Right atrium auricular region (tissue), 2 donors: ENCODE measurements at places on chromosomes 6 and 20. TPM values are rescaled to one million over a fixed set of nuclear protein-coding genes. Genes with fewer than 3 reads are reported as not detected.

DNA sequence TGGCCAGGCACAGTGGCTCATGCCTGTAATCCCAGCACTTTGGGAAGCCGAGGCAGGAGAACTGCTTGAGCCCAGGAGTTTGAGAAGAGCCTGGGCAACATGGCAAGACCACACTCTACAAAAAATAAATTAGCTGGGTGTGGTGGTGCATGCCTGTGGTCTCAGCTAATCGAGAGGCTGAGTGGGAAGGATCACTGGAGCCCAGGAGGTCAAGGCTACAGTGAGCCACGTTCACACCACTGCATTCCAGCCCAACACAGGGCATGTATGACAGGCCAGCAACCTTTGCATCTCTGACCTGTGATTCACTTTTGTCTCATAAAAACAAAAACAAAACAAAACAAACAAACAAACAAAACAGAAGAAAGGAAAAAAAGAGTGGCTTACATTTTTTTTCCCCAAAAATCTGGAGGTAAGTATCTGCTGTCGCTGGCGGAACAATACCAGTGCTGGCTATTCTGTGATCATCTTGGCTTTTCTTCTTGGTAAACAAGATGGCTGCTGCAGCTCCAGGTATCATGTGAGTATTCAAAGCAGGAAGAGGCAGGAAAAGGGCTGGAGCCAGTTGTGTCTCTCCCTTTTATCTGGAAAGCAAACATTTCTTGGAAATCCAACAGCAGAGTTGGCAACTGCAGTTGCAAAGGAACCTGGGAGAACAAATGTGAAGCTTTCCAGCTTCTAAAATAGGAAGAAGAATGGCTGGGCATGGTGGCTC is 40.4 kb upstream of the ZMYND8 start:
- H3K4me3 ChIP-seq = no peak overlapping the region
- H3K36me3 ChIP-seq = no peaks in the 10 kb centered on the region
- no peak for DNase-seq
- no peaks in the 10 kb centered on the region for H3K27me3 ChIP-seq
- H3K27ac ChIP-seq = no peak overlapping the region
- H3K4me1 ChIP-seq = no peaks in the 10 kb centered on the region

GRCh38 chr20:24079661-24080412 is 91.3 kb upstream of the GGTLC1 start:
- H3K36me3 ChIP-seq = no peaks in the 10 kb centered on the region
- H3K4me3 ChIP-seq = no peak overlapping the region
- no peak for DNase-seq
- H3K4me1 ChIP-seq = no peaks in the 10 kb centered on the region

Gene DPPA5
- total RNA-seq = not detected

- DNase-seq = no peak
- H3K36me3 ChIP-seq = no peaks in the 10 kb centered on the region
- no peak overlapping the region for H3K4me3 ChIP-seq
- H3K27me3 ChIP-seq = no peaks in the 10 kb centered on the region
- no peaks in the 10 kb centered on the region for H3K4me1 ChIP-seq
- H3K27ac ChIP-seq = no peak overlapping the region
Measured at GRCh38 chr6:138815797-138816528, 20.1 kb downstream of the ECT2L start.

GRCh38 chr6:157714153-157714490 is 108.9 kb upstream of the SNX9 start:
- no peak for DNase-seq
- no peaks in the 10 kb centered on the region for H3K27me3 ChIP-seq
- H3K4me3 ChIP-seq = no peak overlapping the region
- no peak overlapping the region for H3K27ac ChIP-seq
- H3K4me1 ChIP-seq = peaks cover 12% of the 10 kb centered on the region
